ENCODE measurements at places on chromosomes 6 and 20. TPM values are rescaled to one million over a fixed set of nuclear protein-coding genes. Genes with fewer than 3 reads are reported as not detected.

C6orf163 gene
- total RNA-seq = 0.77 TPM

HAO1 gene
- not detected for total RNA-seq

FNDC1 gene
- total RNA-seq = 0.19 TPM

PREP gene
- total RNA-seq = 23.8 TPM

MAS1 gene
- total RNA-seq = under 0.01 TPM

KIAA0408 gene
- 0.38 TPM for total RNA-seq

TP53TG5 gene
- not detected for total RNA-seq

CD93 gene
- total RNA-seq = 2.8 TPM

HSPA12B gene
- 0.28 TPM for total RNA-seq

POLR1H gene
- 39.7 TPM for total RNA-seq

Data from regular cardiac myocyte (primary cell).